HT1080 (cell line): ENCODE measurements at places on chromosomes 7 and 10.

DNA sequence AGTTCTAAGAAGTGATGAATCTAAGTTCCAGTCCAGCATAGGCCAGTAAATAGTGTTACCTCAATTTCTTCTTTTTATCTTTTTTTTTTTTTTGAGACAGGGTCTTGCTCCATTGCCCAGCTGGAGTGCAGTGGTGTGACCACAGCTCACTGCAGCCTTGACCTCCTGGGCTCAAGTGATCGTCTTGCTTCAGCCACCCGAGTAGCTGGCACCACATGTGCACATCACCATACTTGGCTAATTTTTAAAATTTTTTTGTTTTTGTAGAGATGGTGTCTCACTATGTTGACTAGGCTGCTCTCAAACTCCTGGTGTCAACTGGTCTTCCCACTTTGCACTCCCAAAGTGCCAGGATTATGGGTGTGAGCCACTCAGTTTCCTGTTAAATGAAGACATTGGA lies 126.6 kb upstream of the LYZL2 start:
- DNase-seq = no peak

GRCh38 chr7:6111041-6111440 lies 79.9 kb downstream of the ANKRD61 start:
- no peak for DNase-seq

DNA sequence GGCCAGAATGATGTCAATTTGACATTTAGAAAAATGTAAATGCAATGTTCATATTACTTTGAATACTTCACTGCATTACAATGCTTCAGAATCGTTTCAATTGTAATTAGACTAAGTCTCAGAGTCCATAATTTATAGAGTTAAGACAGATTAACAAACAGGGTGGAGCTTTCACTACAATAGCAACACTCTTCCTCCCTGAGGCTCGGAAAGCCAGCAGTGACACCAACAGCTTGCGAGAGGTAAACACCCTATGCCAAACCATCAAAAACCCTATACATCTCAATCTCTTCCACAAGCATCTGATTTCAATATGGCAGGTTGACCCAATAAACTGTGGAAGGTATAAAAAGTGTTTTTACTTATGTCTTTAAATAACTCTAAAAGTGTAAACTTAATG lies 72.2 kb downstream of the DOCK4 start:
- DNase-seq = no peak

DNA sequence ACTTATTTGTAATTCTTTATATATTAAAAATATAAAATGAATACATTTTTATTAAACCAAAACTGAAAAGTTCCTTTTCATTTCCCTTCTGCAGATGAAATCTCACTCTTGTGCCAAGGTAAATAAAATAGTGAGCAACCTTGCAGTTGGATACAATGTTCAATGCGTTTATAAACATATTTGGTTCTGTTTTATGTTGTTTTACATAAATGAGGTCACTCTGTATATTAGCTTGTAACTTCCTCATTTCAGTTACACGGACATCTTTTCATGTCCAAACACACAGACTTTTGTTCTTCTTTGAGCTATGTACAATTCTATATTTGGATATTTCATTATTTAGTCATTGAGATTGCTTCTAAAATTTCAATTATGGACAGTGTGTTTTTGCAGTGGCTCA lies 107.7 kb downstream of the BBS9 start:
- no peak for DNase-seq

GRCh38 chr10:75613685-75614504 lies 182.5 kb downstream of the LRMDA start:
- no peak for DNase-seq

GRCh38 chr10:78600740-78601139 lies 468.0 kb upstream of the ZMIZ1 start:
- no peak for DNase-seq

DNA sequence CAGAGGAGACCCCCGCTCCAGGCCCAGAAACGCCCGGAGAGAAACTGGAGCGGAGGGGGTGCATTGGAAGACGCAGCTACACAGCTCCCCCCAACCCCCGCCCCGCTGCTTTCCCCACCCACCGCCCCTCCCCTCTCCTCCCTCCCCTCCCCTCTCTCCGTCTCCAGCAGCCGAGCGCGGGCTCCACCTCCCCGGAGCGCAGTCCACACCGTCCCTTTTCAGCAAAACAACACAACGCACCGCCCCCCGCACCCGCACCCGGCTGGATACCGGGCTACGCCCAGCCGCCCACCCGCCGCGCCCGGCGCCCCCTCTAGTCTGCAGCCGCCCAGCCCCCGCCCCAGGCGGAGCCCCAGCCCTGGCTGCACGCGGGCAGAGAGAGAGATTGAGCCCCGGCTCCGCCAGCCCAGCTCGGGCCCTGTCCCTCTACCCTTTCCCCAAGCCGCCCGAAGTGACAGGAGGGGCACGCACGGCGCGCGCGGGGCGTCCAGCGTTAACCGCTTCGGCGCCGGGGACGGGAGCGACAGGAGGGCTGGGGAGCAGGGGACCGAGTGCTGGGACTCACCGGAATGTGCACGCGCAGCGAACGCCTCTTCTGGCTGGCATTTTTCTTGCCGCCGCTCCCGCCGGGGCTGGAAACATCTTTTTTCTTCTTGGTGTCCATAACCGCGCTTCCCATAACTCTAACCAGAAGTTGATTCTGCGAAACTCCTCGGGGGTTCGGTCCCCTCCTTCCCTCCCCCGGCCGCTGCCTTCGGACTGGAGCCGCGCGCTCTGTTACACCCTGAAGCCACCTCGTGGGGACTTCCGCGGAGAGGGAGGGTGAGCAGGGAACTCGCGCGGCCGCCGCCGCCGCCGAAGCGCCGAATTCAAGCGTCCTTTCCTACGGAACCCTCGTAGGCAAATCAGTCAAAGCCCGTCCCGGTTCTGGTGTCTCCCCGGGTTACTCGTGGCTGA lies 695 bp downstream of the PRKAG2 start:
- DNase-seq = no peak

GRCh38 chr7:151601521-151602305 lies 82.0 kb upstream of the RHEB start:
- no peak for DNase-seq

DNA sequence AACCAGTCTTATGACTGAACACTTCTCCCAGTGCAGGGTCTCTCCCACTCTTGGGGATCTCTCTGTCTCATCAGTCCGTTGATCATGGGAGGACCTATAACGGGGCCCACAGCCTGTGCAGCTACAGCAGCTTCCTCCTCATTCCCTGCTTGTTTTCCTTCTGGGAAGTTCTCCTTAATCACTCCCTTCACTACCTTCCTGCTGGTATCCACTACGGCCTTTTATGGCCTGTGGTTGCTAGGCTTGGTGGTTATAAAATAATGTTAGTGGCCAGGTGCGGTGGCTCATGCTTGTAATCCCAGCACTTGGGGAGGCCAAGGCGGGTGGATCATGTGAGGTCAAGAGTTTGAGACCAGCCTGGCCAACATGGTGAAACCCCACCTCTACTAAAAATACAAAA lies 3.5 kb upstream of the ZNF282 start:
- DNase-seq = no peak

DNA sequence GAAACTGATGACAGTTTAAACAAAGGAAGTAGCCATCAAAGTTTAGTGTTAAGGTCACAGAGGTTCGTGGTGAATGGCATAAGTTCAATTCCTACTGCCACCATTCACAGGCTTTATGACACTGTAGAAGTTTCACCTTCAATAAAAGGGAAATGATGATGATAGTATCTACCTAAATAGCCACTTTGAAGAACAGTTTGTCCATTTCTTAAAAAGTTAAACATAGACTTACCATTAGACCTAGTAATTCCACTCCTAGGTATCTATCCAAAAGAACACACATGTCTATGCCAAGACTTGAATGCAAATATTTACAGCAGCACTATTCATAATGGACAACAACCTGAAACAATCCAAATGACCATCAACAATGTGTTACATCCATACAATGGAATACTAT lies 18.9 kb upstream of the GSTK1 start:
- no peak for DNase-seq

DNA sequence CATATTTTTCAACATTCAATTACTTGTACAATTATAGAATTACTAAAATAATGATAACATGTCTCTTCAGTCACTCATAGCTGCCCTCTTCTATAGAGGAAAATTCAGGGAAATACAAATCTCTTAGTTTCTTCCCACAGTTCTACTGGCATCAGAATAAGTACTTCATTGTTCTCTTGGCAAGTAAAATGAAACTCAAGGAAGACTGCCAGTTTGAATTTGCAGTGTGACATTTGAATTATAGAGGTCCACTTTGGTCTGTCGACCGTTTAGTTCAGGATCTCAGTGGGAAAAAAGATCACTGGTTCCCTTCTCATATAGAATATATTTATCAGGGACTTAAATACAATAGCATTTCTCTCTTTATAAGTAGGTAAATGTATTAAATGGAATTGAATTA lies 114.5 kb downstream of the PON1 start:
- DNase-seq = no peak

DNA sequence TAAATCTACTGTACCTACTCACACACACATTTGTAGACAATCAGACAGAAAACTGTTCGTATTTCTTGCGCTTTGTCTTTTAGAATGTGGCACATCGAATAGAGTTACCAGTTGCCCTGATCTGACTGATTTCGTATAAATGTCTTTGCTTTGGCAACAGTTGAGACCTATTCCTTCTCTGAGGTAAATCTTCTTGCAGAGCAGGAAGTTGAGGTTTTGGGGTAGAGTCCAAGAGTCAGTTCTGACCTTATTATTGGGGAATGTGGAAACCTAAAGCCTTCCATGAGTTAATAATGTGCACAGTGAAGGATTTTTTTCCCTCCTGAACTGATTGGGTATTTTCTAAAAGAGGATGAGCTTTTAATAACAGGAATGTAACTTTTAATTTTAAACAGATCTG lies 135.3 kb downstream of the KIAA1217 start:
- peak; percentile 93 for DNase-seq

- no peak for DNase-seq
Observed at GRCh38 chr10:72753760-72754231, 61.9 kb downstream of the MCU start.

DNA sequence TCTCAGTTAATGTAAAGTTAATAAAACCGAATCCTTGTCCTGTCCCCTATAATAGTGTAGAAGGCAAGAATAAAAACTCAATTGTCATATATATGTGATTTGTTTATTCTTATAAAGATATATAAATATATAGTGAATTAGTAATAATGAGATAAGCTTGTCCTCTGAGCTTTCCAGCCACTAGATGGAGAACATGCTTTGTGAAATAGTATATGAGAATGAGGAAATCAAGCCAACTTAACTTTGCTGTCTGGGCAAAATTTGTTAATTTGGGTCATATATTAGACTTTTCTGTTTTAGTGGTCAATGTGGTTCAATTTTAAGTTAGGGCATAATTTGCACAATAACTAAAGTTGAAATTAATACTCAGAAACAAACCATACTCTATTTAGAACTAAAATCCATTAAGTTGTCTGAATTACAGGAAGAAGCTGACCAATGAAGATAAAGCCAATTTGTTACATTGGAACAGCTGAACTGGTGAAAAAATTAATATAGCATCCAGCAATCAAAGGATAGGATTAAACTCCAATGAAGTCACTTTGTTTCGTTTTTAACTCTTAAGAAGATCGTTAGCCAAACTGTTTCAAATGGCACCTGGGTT lies 595.0 kb downstream of the ARL4A start:
- DNase-seq = no peak
